OCI-LY7 (cell line): ENCODE measurements at places on chromosomes 2 and 18.

- no peak for DNase-seq
Observed at GRCh38 chr2:69173706-69174105, 160.7 kb downstream of the ANTXR1 start.

DNA sequence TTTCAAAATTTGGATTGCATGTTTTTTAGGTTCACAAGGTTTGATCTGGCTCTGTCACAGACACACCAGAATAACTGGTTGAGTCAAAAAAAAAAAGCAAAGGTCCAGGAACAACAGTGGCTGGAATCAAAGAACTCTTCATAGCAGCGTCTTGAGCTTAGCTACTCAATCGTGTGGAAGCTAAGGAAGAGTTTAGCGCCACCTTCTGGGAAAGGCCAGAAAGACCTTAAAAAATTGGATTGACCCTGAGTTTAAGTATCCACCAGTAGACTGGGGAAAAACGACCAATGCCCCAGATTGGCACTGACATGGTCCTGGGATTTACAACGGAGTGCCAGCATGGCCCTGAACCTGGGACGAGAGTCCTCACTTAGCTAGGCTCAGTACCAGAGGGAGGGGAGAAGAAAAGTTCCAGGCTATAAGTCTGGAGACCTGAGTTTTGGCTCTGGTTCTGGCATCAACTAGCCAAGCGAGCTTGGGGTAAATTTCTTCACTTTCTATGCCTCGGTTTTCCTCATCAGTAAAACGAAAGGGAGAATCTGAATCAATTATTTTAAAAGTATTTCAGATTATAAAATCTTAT is 71.1 kb upstream of the TFCP2L1 start:
- peak; percentile 56 for DNase-seq

DNA sequence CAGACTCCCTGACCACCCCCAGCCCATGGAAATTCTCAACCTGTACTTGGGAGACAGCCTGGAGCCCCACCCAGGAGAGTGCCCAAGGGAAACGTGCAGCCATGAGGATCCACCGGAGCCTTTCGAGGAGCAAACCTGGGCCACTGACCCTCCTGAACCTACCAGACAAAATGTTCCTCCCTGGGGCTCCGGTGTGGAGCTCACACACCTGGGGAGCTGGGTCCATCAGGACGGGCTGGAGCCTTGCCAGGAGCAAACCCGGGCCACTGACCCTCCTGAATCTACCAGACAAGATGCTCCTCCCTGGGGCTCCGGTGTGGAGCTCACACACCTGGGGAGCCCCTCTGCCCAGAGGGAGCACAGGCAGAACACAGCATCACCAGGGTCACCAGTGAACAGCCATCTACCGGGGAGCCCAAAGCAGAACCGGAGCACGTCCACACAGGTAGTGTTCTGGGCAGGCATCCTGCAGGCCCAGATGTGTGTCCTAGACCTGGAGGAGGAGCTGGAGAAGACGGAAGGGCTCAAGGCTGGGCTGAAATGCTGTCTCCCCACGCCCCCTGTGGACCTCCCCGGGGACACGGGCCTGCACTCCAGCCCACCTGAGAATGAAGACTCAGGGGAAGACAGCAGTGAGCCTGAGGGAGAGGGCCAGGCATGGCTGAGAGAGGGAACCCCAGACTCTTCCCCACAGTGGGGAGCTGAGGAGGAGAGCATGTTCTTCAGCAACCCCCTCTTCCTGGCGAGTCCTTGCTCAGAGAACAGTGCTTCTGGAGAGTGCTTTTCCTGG is 8.9 kb downstream of the PSD4 start:
- DNase-seq = no peak

DNA sequence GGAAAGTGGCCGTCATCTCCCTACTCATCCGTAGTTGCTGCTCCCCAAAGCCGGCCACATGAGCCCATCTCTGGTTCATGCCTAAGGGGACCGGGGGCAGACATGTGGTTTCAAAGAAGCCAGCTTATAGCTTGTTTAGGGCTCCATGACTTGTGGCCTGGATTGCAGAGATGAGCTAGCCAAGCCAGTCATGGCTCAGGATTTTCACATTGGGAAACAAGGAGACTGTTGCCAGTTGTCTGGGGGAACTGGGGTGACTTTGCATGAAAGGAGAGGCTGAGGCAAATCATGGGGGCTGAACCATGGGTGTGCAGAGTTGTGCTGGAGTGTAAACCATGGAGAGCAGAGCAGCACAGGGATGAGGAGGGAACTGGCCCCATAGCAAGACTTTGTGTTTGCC is 183.0 kb upstream of the APCDD1 start:
- DNase-seq = no peak

DNA sequence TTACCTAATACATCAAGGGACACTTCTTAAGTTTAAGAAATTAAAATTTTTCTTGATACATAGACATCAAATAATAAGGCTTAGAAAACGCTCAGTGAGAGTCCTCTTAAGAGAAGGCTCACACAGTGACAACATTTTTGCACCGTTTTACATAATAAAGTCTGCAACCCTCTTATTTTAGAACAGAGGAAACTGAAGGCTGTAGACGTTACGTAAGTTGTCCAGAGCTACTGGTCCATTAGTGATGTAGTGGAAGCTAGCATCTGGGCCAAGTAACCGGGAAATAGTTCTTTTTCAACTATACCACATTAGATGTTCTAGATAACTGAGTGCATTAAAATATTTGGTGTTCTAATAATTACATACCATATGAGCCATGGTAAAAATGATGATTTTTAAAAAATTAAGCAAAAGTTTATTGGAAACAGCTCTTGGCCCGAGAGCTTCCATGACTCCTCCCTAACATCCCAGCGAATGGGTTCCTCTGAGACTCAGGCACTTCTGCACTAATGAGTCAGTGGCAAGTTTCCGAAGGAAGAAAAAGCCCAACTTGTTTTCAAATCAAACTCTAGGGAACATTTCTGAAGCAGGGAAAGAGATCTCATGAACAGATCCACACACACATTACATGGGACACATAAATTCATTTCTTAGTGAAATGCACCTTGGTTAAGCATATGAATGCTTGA is 232.6 kb upstream of the PXDN start:
- no peak for DNase-seq

DNA sequence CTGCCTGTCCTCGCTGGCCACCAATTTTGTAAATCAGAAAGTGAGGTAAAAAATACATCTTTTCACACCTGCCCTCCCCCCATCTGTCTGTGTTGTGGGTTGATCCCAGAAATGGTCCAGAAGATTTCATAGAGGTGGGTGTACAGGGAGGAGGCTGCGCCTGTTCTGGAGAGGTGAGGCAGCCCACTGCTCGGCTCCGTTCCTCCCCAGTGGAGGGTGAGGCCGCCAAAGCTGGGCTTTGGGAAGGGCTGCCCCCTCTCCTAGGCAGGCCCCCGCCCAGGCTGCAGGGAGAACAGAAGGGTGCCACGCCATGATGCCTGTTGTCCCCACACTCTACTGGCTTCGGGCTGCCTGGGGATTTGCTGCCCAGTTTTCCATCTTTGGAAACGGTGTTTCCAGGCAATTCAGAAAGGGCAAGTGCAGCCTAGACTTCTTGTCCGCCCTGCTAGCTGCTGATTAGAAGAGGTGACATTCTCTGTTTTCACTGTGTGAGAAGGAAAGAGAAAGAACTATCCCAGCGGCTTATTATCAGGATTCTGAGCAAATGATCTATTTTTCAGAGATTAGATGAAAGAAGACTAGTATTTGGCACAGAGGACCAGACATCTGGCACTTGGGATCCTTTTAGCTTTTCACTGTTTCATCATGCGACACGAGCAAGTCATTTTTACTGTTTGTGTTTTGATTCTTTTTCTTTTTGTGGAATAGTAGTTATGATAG is 18.7 kb downstream of the SMARCAL1 start:
- no peak for DNase-seq

GRCh38 chr18:23258566-23259469 is 123.5 kb downstream of the CABLES1 start:
- DNase-seq = no peak

GRCh38 chr2:96088340-96089335 is 27.7 kb downstream of the ADRA2B start:
- no peak for DNase-seq

DNA sequence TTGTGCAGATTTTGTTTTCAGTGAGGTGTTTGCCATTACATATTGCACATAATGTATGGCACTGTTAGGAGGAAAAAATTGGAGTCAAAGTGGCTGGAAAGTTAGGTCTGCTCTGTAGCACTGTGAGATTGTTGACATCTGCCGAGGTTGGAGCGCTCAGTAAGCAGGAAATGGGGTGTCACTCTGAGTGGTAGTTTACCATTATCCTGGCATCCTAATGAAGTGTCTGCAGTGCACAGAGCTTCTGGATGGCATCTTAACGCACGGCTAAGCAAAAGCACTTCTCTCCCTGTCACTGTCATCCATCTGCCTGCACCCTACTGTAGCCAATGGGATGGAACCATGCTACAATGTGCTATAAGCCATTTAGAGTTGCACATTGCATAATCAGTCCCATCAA is 561.9 kb downstream of the ARHGAP15 start:
- DNase-seq = no peak

GRCh38 chr18:60266558-60266957 is 106.0 kb downstream of the MC4R start:
- DNase-seq = no peak

DNA sequence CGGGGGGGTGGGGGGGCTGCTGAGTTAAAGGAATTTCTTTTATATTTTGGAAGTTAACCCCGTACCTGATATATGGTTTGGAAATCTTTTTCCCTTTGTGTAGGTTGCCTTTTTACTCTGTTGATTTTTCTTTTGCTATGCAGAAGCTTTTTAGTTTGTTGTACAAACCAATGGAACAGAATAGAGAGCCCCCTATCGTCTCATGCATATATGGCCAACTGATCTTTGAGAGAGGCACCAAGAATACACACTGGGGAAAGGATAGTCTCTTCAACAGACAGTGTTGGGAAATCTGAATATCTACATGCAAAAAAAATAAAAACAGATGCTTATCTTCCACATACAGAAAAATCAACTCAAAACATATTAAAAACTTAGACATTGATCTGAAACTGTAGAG is 647.8 kb upstream of the KLHL29 start:
- no peak for DNase-seq

GRCh38 chr2:32484937-32485336 is 128.1 kb downstream of the BIRC6 start:
- DNase-seq = no peak

DNA sequence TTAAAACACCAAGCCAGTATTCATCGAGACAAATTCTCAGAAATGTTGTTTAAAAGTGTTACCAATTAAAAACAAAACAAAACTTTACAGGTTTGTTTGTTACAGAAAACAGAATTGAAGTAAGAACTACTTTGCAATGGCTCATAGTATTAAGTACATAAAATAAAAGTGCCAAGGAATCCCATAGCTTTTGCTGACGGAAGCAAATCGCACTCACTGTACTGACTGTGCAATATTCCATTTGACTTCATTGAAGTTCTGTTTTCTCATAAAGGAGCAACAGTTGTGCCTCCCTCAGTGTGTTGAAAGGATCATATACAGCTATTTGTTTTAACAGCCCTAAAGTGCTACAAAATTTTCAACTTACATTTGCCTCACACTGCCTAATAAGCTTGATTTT is 507.8 kb downstream of the SPAG16 start:
- DNase-seq = no peak

DNA sequence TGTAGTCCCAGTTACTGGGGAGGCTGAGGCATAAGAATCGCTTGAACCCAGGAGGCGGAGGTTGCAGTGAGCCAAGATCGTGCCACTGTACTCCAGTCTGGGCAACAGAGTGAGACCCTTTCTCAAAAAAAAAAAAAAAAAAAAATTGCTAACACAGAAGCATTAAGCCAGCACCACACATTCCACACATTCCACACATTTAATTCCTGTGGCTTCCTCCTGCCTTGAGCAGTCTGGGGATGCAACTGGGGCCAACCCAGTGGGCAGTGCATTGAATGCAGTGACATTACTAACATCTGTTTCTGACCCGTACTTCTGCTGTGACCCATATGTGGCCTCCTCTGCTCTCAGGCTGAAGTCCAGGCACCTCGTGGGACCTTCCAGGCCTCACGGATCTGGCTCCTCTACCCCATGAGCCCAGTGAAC is 107.0 kb downstream of the BCL2L11 start:
- DNase-seq = no peak

GRCh38 chr18:70041459-70042050 is 93.9 kb upstream of the CD226 start:
- DNase-seq = no peak

DNA sequence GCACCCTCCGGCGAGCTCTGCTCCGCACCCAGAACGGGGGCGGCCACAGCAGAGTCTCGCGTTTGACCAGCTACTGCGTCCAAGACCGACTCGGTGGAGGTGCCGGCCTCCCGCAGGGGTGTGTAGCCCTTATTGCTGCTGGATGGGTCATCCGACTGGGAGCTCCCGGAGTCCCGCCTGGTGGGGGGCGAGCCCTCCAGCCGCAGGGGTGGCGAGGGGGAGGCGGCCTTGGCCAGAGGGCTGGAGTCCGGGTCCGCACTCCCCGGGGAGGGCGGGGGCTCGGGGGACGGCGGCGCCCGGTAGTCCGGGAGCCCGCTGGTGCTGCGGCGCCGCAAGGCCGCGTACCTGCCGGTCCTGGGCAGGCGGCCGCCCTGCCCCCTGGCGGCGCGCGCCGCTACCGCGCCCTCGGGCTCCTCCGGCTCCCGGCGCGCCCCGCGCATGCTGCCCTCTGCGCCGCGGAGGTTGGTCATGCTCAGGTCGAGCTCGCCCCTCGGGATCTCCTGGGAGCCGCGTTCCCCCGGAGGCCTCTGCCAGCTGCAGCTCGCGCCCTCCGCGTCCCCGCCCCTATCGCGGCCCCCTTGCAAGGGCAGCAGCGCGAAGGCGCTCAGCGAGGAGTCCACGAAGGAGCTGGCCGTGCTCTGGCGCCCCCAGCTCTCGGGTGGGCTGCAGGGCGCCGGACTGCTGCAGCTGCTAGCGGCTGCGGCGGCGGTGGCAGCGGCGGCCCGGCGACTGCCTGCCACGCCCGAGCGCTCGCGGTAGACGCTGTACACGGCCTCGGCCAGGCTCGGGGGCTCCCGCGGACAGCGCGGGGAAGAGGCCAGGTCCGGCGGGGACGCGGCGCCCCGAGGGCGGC is 4.8 kb downstream of the TMEM200C start:
- DNase-seq = no peak

DNA sequence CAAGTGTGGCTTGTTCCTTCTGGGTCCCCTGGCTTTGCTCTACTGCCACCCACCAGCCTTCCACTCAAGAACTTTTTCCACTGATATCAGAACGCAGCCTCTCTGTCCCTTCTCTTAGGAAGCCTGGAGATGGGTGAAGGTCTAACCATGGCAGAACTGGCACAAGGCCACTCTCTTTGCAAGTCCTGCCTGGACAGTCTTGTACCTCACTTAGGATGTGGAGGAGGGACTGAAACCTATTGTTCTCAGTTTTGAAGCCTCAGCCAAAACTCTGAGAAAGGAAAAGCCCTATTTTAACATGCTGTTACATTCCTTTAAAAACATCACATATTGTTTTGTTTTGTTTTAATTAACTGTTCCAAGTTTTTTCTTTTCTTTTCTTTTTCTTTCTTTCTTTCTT is 58.9 kb upstream of the NCOA1 start:
- DNase-seq = no peak

DNA sequence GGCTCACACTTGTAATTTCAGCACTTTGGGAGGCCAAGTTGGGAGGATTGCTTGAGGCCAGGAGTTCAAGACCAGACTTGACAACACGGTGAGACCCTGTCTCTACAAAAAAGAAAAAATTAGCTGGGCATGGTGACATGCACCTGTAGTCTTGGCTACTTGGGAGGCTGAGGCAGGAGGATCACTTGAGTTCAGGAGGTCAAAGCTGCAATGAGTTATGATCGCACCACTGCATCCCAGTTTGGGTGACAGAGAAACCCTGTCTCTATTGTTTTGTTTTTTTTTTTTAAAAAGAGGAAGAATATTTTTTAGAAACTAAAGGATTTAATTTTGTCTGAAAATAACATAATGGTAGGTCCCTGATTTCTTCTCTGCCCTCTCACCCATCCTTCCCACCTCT is 79.4 kb upstream of the TMEM200C start:
- no peak for DNase-seq

GRCh38 chr18:75218065-75218923 is 7.7 kb downstream of the TSHZ1 start:
- DNase-seq = no peak
